ENCODE measurements at places on chromosomes 1 and 21. TPM values are rescaled to one million over a fixed set of nuclear protein-coding genes. Genes with fewer than 3 reads are reported as not detected.

Gene EDEM3
- 72.3 TPM for total RNA-seq

Gene CD1C
- total RNA-seq, result not detected

Gene CD244
- not detected for total RNA-seq

Gene SRSF11
- 371 TPM for total RNA-seq

Gene S100A9
- 9.1 TPM for total RNA-seq

Measured in parietal lobe (tissue), 2 donors.